IMR-90 (cell line): ENCODE measurements at places on chromosomes 2 and 18. TPM values are rescaled to one million over a fixed set of nuclear protein-coding genes. Genes with fewer than 3 reads are reported as not detected.

DNA sequence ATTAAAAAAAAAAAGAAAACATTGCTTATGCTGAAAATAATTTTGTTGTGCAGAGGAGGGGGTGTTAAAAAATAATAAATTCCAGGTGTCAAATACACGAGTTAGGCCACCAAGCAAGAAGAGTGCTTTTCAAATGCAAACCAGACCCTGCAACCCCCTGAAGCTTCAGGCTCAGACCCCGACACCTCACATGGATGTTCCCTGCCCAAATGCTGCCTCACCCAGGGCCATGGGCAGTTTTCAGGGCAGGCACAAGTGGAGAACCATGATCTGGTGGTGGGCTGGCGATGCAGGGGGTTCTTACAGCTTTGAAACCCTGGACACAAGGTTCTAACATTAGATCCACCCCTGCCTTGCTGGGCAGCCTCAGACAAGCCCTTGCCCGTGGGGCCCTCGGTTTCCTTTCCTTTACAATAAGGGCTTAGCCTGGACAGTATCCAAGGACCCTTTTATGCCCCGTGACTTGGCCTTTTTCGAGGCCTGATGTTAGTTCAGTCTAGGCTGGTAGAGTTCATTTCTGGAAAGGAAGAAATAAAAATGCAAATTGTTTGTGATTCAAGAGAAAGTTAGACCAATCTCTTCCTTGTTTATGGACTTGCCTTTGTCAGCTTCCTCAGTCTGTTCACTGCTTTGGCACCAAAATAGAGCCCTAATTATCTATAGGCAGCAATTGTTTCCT lies 168.7 kb downstream of the DDX1 start:
- H3K4me1 ChIP-seq = no peaks in the 10 kb centered on the region
- no peak overlapping the region for H3K27ac ChIP-seq
- no peaks in the 10 kb centered on the region for H3K27me3 ChIP-seq
- H3K36me3 ChIP-seq = no peaks in the 10 kb centered on the region
- no peak overlapping the region for H3K4me3 ChIP-seq
- DNase-seq = no peak

MAP4K4 gene
- total RNA-seq = 124 and 130 TPM in 2 replicates

PID1 gene
- total RNA-seq = 0.83 and 0.90 TPM in 2 replicates

DNA sequence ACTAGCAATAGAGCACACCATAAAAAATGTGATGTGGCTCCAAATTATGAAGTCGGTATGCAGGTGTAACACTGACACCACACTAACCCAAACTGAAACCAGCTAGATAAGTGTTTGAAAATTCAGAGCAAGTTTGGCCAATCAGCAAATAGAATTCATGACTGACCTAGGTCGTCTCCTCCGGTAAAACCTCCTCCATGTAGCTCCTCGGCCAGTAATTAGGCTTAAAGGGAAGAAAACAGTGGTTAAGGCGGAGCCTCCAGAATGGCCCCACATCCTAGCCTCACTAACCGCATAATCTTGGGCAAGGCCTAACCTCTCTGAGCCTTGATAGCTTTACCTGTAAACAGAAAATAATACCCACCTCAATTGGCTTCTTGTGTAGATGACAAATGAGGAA lies 30.1 kb downstream of the C1D start:
- no peak overlapping the region for H3K4me3 ChIP-seq
- no peak for DNase-seq
- H3K27ac ChIP-seq = no peak overlapping the region
- no peaks in the 10 kb centered on the region for H3K36me3 ChIP-seq
- H3K27me3 ChIP-seq = no peaks in the 10 kb centered on the region
- H3K4me1 ChIP-seq = no peaks in the 10 kb centered on the region; the same call in 1 of the 2 replicates

LRRC30 gene
- not detected in 2 replicates for total RNA-seq

DNA sequence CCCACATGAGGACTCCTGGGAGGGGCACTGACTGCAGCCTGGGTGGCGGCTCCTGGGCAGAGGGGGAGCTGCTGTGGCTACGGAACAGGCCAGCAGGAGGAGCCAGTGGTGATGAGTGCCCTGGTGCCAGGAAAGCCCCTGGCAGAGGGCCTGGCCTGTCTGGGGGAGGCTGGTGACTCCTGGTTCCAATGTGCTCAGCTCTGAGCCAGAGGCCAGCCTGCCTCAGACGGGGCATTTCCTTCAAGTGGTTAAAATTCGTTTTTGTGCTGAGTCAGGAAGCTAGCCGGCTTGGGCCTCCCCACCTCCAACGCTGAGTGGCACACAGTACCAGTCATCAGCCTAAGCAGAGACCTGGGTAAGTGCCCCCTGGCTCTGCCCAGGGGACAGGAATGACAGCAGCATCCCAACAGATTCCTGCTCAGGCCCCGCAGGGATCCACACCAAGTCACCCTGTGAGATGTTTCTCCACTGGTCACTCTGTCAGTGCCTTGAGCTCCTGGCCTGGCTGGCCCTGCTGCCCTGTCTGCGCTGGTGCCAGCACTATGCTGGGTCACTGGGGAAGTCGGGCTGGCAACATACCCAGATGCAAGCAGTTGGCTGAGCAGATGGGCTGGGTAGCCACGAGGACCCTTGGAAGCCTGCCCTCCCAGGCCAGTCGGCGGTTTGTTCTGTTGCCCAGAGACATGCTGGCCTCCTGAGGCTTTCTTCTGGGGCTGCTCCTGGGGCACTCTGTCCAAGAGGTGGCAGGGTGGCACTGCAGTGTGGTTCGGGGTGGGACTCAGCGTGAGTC lies 7.1 kb upstream of the KLF11 start:
- H3K27me3 ChIP-seq = no peaks in the 10 kb centered on the region
- peak; percentile 63 for DNase-seq
- H3K4me1 ChIP-seq = peaks cover 9% of the 10 kb centered on the region; the same call in 1 of the 2 replicates
- no peak overlapping the region for H3K27ac ChIP-seq
- no peak overlapping the region for H3K4me3 ChIP-seq
- H3K36me3 ChIP-seq = no peaks in the 10 kb centered on the region
